ENCODE measurements at places on chromosomes 2 and 18. TPM values are rescaled to one million over a fixed set of nuclear protein-coding genes. Genes with fewer than 3 reads are reported as not detected.

Gene GALNT13
- total RNA-seq: 1.8 TPM

Gene COL4A3
- total RNA-seq: 1.7 TPM

Gene ZNF638
- total RNA-seq: 264 TPM

Gene CFAP221
- 1.3 TPM for total RNA-seq

Gene SPATA3
- not detected for total RNA-seq

DNA sequence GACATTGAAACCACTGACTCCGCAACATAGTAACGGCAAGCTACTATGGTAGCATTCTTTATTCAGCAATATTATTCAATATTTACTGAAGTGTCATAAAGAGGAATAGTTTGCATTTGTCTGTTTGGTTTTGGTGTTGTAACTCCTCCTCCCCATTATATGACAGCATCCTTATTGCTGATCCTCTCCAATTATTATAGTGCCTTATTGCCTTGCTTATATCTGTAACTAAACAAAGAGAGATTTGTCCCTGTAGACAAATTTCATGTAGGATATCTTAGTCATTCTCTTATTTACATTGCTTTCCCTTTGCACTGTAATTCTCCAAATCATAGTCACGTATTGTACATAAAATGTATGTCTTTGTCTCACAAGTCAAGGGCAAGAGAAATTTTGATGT is 1041.2 kb upstream of the ZEB2 start:
- DNase-seq: no peak

DNA sequence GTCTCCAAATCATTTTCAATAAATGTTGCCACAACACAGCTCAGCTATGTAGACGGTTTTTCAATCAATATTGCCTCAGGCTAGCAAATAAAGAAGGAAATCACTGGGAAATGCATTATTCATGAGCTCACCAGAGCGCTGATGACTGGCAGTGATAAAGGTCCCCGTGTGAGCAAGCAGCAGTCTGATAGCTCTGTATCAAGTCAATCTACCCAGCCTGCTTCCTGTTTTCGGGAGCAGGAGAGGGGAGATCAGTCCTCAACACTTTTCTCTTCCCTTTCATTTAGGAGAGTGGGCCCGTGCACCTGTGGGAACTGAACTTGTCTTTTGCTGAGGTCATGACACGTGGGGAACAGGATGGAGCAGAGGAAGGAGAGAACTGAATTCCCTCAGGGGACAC is 253.9 kb upstream of the SIX2 start:
- DNase-seq: no peak

- no peak for DNase-seq
These were observed 1531.9 kb upstream of the ACVR2A start for GRCh38 chr2:146312899-146313298.

DNA sequence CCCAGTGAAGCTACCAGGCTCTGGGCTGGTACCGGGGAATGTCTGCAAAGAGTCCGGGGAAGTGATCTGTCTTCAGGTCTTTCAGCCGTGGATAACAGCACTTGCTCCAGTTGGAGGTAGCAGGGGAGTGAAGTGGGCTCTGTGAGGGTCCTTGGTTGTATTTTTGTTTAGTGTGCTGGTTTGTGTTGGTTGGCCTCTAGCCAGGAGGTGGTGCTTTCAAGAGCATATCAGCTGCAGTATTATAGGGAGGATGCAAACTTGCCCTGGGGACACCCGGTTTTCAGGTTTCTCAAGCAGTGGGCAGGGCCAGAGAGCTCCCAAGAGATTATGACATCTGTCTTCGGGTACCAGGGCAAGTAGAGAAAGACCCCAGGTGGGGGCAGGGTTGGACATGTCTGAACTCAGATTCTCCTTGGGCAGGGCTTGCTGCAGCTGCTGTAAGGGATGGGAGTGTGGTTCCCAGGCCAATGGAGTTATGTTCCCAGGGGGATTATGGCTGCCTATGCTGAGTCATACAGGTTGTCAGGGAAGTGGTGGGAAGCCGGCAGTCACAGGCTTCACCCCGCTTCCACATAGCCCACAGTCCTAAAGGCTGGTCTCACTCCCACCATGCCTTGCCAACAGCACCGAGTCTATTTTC is 34.4 kb downstream of the ACAA2 start:
- no peak for DNase-seq

DNA sequence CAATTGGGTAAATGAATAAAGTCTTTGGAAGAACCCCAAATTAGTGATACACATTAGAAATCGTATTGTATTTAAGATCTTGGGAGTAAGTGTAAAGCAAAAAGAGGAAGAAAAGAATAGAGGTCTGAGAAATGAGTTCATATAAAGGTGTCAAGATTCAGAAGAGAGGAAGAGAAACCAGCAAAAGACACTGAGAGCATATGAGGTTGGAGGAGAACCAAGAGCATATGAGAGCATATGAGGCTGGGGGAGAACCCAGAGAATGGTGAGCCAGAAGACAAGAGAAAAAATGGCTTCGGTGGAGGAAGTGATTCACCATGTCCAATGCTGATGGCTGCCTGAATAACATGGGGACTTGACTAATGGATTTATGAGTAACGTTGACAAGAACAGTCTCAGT is 620.1 kb upstream of the GCFC2 start:
- no peak for DNase-seq

DNA sequence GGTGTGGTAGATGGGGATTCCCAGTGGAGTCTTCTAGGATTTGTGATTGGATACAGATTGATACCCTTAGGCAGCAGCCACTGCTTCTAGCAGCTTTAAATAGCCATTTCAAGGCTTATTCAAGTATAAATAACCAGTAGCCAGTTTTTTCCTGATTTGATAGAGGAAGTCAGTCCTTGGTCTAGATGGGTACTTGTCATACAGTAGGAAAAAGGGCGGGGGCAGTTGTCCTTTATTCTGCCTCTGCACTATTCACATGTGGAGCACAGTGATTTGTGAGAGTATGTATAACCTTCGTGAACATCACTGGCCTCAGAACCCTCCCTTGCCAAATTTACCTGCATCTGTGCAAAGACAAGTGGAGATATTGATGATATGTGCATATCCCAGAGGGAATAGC is 6.8 kb downstream of the PPP1CB start:
- DNase-seq: no peak

- no peak for DNase-seq
These were observed 212.4 kb downstream of the SLC4A10 start for GRCh38 chr2:161836664-161837063.

GRCh38 chr18:9519399-9519798 is 44.1 kb downstream of the RALBP1 start:
- DNase-seq: no peak

DNA sequence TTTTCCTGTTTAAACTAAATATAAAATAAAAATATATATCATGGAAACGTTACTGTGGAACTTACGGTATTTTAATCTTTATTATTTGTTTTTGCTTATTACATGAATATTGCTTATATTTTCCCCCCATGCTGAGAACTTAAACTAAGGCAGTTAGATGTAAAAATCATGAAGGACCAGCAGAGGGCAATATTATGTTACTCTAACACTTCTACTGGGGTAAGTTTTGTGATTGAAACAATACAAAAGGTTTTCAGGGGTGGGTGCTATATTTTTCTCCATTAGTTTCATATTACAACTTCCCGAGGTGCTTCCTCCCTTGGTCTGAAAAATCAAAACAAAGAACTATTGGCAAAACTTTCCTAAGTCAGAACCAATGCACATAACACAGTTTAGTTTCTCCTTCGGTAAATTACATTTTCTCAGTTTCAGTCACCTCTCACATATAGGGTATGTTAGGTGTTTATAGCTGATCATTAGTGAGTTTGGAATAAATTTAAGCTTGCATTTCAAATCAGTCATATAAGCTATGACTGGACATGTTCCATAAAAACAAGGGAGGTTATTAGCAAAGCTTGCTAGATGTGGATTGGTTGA is 54.8 kb downstream of the ZNF407 start:
- DNase-seq: no peak

- DNase-seq: no peak
These were observed 531.0 kb upstream of the SALL3 start for GRCh38 chr18:78448591-78448990.

DNA sequence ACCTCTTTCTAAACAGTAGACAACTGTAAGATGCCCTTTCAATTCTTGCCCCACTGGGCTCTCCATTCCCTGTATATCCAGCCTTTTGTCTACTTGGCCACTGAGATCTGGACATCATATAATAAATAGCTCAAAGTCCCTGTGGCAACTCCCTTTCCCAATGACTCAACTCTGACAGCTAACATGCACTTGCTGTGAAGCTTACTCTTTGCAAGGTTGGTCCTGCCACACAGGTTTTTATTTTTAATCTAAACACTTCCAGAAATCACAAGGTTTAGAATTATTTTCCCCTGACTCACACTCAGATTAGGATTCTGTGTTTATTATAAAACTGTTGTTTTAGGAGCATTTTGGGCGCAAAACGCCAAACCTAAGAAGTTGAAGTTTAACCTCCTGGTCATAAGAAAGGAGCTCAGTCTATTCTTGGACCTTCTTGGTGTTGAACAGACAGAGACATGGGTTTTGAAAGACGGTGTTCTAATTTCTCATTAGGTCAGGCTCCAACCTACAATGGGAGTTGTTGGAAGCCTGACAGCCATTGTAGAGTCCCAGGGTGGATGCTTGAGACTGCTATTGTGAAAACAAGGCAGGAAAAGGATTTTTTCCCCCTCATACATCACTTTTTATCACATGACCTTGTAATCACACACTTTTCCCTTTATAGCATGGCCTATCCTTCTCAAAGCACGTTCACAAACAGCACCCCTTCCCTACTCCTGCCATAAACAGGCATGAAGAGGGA is 124.7 kb upstream of the SERPINE2 start:
- no peak for DNase-seq

DNA sequence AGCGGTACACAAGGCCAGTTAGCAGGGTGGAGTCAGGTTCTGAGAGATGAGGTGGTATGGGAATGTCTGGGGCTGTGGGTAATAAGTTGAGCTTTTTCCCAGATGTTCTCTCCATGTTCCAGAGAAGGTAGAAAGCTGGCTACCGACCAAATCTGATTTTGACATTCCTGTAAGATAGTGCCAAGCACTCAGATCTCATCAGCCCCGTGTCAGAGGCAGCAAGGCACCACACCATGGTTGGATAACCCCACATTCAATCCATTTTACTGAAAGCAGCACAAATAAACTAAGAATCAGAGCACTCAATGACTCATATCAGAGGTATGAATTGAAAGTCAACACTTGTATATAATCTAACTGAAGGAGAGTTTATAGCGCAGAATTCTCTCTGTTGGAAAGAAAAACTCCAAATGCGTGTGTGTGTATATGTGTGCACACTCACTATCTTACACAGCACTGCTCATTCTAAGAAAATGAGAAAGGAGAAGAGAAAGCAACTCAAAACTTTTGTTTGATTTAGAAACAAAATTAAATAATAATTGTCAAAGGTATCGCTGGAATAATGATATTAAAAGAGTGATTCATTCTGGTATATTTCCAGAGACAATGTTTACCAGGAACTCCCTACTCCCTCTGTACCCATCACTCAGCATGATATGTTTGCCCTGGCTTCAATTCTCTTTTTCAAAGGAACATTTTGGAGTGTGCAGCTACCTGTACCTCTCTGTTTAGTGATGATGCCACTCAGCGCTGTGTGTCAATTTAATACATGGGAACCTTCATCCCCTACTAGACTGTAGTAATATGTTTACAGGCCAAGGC is 375.1 kb upstream of the ID2 start:
- DNase-seq: no peak

DNA sequence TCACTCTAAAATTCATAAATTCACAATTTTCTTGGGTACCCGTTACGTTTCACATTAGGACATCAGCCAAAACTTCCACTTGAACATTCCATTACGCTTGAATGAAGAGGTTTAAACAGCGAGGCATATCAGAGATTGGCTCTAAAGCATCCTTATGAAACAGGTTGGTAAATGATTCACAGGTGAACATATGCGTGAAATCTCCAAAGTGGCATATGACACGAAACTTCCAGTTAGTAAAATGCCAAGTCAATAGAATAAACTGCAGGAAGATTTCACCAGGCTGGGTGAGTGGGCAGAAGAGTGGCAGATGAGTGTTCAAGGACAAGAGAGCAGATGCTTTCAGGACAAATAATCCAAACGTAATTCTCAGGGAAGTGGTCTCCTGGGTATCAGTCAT is 33.9 kb upstream of the GLS start:
- DNase-seq: no peak

DNA sequence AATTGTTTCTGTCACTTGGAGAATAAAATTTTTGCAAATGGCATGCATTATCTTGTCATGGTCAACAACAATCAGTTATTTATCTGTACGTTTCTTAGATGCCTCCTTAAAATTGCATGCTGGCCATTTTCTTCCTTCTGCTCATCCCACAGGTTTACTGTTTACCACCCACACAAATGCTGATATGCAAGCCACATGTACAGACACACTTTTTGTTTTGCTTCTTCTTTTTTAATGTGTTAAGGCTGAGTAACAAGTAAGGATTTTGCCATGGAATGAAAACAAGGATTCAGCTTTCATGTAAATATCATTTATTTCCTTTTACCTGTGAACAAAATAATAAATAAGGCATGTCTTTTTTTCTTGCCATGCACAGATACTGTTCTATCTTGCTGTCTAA is 1077.1 kb upstream of the ZEB2 start:
- DNase-seq: no peak

GRCh38 chr18:63297687-63298399 is 21.7 kb downstream of the BCL2 start:
- DNase-seq: no peak

DNA sequence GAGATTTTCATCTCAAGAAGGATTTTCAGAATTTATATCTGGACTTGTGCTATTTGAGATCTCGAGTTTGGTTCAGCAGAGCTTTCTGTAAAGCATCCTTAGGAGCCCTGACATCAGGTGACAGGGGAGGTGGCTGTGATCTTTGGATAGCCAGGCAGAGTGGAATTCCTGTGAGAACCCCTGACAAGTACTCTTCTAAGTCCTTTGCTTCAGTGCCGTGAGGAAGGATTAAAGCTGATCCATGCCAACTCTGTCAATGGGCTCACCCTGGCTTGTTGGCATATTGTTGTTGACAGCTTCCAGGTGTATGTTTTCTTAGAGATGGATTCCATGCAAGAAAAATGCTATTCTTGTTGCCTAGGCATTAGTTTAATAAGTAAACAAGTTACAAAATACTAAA is 38.0 kb upstream of the NFE2L2 start:
- no peak for DNase-seq

DNA sequence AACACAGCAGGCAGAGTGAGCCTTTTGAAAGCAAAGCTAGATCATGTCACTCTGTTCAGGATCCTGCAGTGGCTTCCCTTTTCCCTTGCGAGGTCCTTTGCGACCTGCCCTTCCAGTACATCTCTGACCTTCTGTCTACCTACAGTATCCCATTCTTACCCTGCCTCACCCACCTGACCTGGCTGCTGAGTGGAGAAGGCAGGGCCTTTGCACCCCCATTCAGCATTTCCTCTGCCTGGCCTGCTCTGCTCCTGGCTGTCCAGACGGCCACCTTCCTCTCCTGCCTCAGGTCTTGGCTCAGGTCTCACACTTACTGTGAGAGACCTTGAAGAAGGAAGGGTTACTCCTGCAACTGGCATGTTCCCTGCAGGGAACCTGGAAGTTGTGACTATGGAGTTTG is 77.4 kb downstream of the MAPRE2 start:
- DNase-seq: no peak
